Subcutaneous preadipocyte (primary cell): ENCODE measurements at places on chromosomes 11 and 22. TPM values are rescaled to one million over a fixed set of nuclear protein-coding genes. Genes with fewer than 3 reads are reported as not detected.

MYBPC3 gene
- total RNA-seq: not detected in 2 replicates

C11orf21 gene
- not detected in 2 replicates for total RNA-seq

BRSK2 gene
- under 0.01 TPM in 1 of 2 replicates, not detected in the other for total RNA-seq

TRIM22 gene
- total RNA-seq: 49.7 and 86.0 TPM in 2 replicates

AAMDC gene
- 6.8 and 14.3 TPM in 2 replicates for total RNA-seq

RHOG gene
- 14.7 and 18.4 TPM in 2 replicates for total RNA-seq

OR52E8 gene
- not detected in 2 replicates for total RNA-seq

MAPK11 gene
- total RNA-seq: 2.5 and 4.4 TPM in 2 replicates

GSTP1 gene
- total RNA-seq: 477 and 854 TPM in 2 replicates

RAPSN gene
- 0.20 TPM in 1 of 2 replicates, not detected in the other for total RNA-seq

INPP5J gene
- under 0.01 and 0.39 TPM in 2 replicates for total RNA-seq

CRYBA4 gene
- not detected in 2 replicates for total RNA-seq

MS4A3 gene
- total RNA-seq: not detected in 2 replicates

LUZP2 gene
- under 0.01 TPM in 1 of 2 replicates, not detected in the other for total RNA-seq

ISX gene
- not detected in 2 replicates for total RNA-seq

ZNF214 gene
- total RNA-seq: 1.2 and 1.8 TPM in 2 replicates

PHOX2A gene
- total RNA-seq: not detected in 2 replicates

OR8D4 gene
- total RNA-seq: 0.37 TPM in 1 of 2 replicates, not detected in the other

CST6 gene
- 0.20 TPM in 1 of 2 replicates, not detected in the other for total RNA-seq

GGTLC3 gene
- total RNA-seq: not detected in 2 replicates

QSER1 gene
- total RNA-seq: 24.3 and 33.0 TPM in 2 replicates

CHEK1 gene
- 36.0 and 45.9 TPM in 2 replicates for total RNA-seq

LIF gene
- 1.5 and 3.1 TPM in 2 replicates for total RNA-seq

C11orf86 gene
- not detected in 2 replicates for total RNA-seq
